ENCODE measurements at places on chromosomes 5 and 9.

DNA sequence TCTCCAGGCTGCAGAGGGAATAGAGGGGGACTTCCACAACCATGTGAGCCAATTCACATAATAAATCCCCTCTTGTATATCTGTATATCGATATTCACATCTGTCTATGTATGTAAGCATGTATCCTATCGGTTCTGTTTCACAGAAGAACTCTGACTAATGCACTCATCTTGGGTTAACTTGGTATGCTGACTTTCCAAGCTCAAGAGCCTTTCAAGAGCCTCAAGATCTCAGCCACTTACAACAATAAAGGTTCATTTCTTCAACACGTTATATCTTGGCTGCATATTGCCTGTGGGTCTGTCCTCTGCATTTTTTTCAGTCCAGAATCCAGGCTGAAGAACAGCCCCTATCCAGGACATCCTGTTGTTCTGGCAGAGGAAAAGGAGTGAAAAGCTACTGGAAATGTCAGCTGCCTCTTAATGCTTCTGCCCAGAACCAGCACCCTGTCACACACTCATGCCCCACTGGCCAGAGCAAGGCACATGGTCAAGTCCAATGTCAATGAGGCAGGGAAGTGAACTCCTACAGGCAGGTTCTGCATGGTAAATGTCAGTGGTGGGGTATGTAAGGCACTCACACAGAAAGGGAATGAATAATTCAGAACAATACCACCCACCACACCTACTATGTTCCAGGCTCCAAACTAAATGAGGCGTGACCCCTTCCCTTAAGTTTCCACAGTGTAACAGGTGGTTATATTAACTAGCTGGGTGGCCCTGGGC lies 91.6 kb upstream of the ICE1 start:
- DNase-seq, result no peak

GRCh38 chr9:20770947-20771346 lies 86.9 kb downstream of the FOCAD start:
- DNase-seq, result no peak

GRCh38 chr9:131739959-131740648 lies at the start of gene RAPGEF1:
RAPGEF1 (minus strand) TSS chr9:131740076; CDS start chr9:131739830, 246 bp downstream.
- DNase-seq, result peak; percentile 84

- DNase-seq, result no peak
These were observed 26.4 kb downstream of the THBS4 start for GRCh38 chr5:80061547-80061946.

- DNase-seq, result peak; percentile 84
These were observed at the start of gene NCS1 for GRCh38 chr9:130172161-130172857. NCS1 (plus strand) TSS chr9:130172404; CDS start chr9:130172664, 260 bp downstream.

DNA sequence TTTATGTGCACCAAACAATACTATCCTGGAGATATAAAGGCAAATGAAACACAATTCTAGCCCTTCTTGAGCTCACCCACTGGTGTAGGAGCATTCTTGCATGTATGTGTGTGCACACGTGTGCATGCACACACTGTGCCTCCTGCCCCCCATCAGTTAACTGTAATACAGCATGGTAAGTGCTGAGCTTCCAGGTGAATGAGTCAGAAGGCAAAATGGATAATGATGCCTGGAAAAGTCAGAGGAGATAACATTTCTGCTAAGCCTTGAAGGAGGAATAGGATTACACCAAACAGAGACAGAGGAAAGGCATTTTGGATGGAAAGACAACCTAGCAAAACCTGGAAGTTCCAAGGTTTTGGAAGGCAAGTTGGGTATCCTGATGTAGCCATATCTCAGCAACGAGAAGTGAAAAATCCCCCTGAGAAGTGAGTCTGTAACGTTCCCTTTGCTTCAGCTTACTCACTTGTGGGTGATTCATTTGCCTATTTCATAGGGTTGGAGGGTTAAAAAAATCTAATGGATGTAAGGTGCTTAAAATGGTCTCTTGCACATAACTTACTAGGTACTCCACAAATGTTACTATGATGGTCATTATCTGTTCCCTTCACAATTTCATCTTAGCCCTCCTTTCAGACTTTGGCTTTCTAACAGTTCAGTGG lies 101.4 kb upstream of the STC2 start:
- DNase-seq, result no peak

DNA sequence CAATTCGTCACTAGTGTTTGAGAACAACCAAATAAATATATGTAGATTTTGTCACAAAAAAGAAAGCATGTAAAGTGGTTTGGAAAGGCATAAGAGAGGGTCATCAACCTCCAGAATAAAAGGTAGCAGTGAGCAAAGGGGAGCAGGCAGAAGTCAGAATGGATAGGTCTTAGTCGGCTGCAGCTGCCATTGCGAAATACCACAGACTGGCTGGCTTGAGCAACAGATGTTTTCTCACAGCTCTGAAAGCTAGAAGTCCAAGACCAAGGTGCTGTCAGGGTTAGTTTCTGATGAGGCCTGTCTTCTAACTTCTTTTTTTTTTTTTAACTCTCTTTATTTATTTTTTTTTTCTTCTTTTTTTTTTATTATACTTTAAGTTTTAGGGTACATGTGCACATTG lies 208.1 kb upstream of the PIK3R1 start:
- no peak for DNase-seq

GRCh38 chr5:179731791-179732411 lies 721 bp upstream of the MAML1 start:
- no peak for DNase-seq

- no peak for DNase-seq
These were observed 12.8 kb downstream of the RALGPS1 start for GRCh38 chr9:126927419-126927818.

DNA sequence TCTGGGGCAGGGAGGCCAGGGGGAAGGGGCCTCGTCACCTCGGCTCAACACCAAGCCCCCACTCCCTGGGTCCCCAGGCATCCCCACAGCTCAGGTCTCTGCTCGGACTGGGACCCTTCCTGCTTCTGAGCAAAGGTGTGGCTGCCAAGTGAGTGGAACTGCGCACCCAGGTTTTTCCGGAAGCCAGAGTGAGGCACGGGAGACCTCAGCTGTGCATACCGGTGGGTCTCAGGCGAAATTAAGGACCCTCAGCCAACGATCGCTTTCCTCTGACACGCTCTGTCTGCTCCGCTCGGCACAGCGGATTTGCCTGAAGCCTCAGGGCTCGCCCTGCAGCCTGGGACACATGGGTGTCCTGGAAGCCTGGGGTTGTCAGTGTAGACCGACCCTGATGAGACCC lies 41.0 kb upstream of the IRX4 start:
- no peak for DNase-seq
